ENCODE measurements at places on chromosomes 5 and 9. TPM values are rescaled to one million over a fixed set of nuclear protein-coding genes. Genes with fewer than 3 reads are reported as not detected.

- no peaks in the 10 kb centered on the region for H3K36me3 ChIP-seq
- H3K27me3 ChIP-seq: no peaks in the 10 kb centered on the region
- H3K27ac ChIP-seq: no peak overlapping the region
- H3K4me3 ChIP-seq: no peak overlapping the region
- DNase-seq: no peak
Observed at GRCh38 chr9:106885451-106885850, 22.5 kb downstream of the ZNF462 start.

DNA sequence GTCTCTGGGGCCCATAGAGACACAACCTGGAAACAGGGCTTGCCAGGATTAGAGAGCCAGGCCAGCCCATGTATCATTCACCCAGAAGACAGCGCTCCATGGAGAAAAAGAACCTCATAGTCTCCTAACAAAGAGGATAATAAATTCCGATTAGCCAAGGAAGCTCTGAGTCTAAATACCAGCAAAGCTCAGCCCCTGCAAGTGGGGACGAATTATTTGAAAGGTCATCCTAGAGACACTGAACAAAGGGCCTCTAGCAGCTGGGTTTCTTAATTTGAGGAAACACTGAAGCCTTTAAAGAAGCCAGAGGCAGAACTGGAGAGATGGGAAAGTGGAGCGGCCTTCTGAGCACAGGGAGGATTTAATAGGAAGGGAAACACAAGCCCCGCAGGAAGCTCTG lies 287.1 kb upstream of the ZNF462 start:
- no peak overlapping the region for H3K4me3 ChIP-seq
- no peaks in the 10 kb centered on the region for H3K4me1 ChIP-seq
- no peaks in the 10 kb centered on the region for H3K27me3 ChIP-seq

DNA sequence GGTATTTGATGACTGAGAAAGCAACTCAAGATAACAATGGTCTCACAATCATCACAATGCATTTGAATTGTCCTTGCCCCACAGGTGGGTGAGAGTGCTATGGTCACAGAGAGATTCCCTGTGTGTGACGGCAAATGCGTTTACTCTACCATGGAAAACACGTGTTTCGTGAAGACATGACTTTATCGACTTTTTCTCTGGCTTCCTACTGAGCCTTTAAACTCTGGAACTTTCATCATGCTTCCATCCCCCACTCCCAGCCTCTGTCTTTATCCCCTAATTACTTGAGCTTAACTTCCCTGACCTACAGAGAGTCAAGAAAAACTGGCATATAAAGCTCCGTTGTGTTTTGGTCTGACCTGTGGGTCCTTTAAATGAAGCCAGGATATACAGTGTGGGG lies 414.1 kb upstream of the CLINT1 start:
- H3K27ac ChIP-seq: no peak overlapping the region
- no peak for DNase-seq
- H3K4me3 ChIP-seq: no peak overlapping the region
- H3K27me3 ChIP-seq: 0 out of 2 replicates have a peak, but pooled peaks cover 2% of the 10 kb centered on the region
- H3K36me3 ChIP-seq: no peaks in the 10 kb centered on the region

SRA1 gene
- 115 TPM for polyA plus RNA-seq

- H3K4me3 ChIP-seq: no peak overlapping the region
- DNase-seq: no peak
- no peak overlapping the region for H3K27ac ChIP-seq
- peaks cover 39% of the 10 kb centered on the region for H3K36me3 ChIP-seq
- peaks cover 5% of the 10 kb centered on the region for H3K4me1 ChIP-seq
- H3K27me3 ChIP-seq: no peaks in the 10 kb centered on the region
Observed at GRCh38 chr5:639253-639530, 27.1 kb downstream of the CEP72 start.

GRCh38 chr5:157997991-157998504 lies 139.1 kb upstream of the CLINT1 start:
- H3K27ac ChIP-seq: no peak overlapping the region
- DNase-seq: no peak
- no peaks in the 10 kb centered on the region for H3K36me3 ChIP-seq

DNA sequence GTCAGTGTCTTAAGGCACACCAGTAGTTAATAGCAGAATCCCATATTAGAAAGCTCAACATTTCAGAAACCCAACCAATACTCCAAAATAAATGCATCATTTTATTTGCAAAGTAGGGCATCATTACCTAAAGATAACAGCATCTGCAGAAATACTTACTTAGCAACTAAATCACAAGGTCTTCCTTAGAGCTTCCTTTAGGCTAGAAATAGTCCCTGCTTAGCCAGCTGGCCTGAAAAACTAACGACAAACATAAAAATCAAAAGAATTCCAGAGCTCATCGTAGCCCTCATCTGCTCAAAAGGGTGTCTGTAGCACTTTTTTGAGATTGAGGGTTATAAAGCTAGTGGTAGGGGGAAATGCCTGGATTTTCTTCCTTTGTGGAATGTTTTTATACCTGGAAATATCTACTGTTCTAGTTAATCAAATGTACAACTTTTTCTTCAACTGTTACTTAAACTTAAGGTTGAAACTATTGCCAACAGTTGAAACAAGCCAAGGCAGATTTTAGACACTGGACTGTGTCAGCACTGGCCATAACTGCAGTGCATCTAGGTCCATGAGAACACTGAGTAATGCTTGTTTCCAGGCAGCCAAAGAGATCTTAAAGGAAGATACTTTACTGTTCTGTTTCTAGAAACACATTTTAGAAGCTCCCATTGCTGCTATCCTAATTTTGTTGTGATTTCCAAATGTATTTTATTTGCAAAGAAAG lies 129.4 kb upstream of the RASA1 start:
- no peaks in the 10 kb centered on the region for H3K4me1 ChIP-seq
- no peak overlapping the region for H3K4me3 ChIP-seq
- no peak for DNase-seq
- no peaks in the 10 kb centered on the region for H3K27me3 ChIP-seq
- H3K27ac ChIP-seq: no peak overlapping the region

LVRN gene
- not detected for polyA plus RNA-seq

DDX41 gene
- polyA plus RNA-seq: 101 TPM

DNA sequence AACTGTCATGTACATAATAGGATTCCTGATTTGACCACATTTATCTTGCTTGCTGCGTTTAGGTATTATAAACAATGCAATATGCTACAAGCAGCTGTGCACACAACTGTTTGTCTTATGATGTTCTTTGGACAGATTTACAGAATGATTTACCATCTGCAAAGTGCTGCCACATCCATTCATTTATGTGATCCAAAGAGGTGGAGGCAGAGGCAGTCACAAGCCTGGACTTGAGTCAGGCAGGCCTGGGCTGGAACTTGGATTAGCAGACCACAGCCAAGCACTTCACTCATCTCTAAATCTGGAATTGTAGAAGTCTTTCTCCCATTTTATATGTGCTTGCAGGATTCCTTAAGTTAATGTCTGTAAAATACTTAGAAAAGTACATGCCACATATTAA lies 149.0 kb downstream of the INSYN2B start:
- H3K4me1 ChIP-seq: peaks cover 11% of the 10 kb centered on the region
- no peak overlapping the region for H3K4me3 ChIP-seq
- H3K27ac ChIP-seq: no peak overlapping the region
- DNase-seq: no peak
- H3K27me3 ChIP-seq: no peaks in the 10 kb centered on the region

SPOCK1 gene
- polyA plus RNA-seq: 0.29 TPM

- no peak overlapping the region for H3K27ac ChIP-seq
- no peak overlapping the region for H3K4me3 ChIP-seq
- H3K27me3 ChIP-seq: no peaks in the 10 kb centered on the region
- no peak for DNase-seq
Observed at GRCh38 chr9:6899274-6899673, 141.5 kb downstream of the KDM4C start.

DNA sequence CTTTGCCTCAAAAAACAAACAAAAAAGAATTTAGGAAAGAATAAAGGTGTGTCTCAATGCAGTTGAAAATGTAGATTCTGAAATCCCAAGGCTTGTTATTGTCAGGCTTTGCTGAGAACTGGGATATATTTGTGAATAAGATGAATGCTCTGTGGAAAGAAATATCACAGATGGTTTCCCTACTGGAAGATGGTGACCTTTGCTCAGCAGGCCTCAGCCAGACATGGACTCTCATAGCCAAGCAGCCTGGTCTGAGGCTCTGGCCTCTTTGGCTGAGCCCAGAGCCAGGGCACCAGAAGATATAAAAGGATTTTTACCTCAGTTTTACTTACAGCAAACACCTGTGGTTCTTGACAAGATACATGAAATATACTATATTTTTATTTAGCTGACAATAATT lies 37.1 kb downstream of the AGXT2 start:
- DNase-seq: no peak
- no peaks in the 10 kb centered on the region for H3K4me1 ChIP-seq
- no peaks in the 10 kb centered on the region for H3K27me3 ChIP-seq
- H3K27ac ChIP-seq: no peak overlapping the region

DNA sequence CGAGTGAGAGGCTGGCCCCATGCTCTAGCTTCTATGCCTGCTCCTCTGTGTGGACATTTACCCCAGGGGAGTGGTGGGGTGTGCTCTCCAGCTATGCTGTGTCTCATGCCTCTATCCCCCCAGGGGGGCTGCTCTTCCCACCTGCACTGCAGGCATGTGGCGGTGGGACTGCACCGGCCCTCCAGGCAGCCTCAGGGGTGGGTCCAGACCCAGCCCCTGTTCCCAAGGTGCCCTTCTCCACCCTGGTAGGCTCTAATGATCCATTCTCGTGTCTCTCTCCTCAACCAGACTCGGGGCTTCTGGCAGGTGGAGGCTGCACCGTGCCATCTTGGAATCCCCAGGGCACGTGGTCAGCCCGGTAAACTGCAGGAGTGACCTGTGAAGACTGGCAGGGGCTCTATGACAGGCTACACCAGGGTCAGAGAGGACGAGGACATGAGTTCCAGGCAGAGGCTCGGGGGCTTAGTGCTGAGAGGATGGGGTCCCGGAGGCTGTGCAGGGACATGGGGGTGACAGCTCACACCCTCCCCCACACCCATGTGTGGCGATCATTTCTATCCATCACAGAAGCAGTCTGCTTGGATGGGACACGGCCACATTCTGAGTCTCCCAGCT lies 22.7 kb upstream of the COL5A1 start:
- H3K27me3 ChIP-seq: peaks cover 2% of the 10 kb centered on the region
- H3K4me3 ChIP-seq: no peak overlapping the region
- no peak for DNase-seq
- no peaks in the 10 kb centered on the region for H3K4me1 ChIP-seq

DNA sequence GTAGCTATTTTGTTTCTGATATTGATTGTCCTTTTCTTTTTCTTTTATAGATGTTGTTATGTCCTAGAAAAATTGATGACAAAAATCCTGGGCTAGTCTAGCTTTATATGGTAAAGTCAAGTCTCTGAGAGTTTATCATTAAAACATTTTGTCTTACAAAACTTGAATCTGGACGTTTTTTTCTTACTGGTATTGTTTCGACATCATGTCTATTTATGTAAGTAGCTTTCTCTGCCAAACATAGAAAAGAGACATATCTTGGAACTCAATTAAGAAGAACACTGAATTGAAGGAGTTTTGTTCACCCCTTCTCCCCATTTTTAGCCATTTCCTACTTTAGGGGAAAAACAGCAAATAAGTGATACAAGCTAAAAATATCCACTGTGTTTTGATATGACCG lies 151.5 kb downstream of the ISOC1 start:
- H3K4me1 ChIP-seq: no peaks in the 10 kb centered on the region
- H3K27me3 ChIP-seq: no peaks in the 10 kb centered on the region
- H3K4me3 ChIP-seq: no peak overlapping the region

- no peaks in the 10 kb centered on the region for H3K4me1 ChIP-seq
- no peak overlapping the region for H3K27ac ChIP-seq
- H3K36me3 ChIP-seq: no peaks in the 10 kb centered on the region
- no peak overlapping the region for H3K4me3 ChIP-seq
- H3K27me3 ChIP-seq: no peaks in the 10 kb centered on the region
- DNase-seq: no peak
Observed at GRCh38 chr5:165981671-165982070, 2309.8 kb upstream of the WWC1 start.

PDLIM4 gene
- polyA plus RNA-seq: 0.39 TPM

DNA sequence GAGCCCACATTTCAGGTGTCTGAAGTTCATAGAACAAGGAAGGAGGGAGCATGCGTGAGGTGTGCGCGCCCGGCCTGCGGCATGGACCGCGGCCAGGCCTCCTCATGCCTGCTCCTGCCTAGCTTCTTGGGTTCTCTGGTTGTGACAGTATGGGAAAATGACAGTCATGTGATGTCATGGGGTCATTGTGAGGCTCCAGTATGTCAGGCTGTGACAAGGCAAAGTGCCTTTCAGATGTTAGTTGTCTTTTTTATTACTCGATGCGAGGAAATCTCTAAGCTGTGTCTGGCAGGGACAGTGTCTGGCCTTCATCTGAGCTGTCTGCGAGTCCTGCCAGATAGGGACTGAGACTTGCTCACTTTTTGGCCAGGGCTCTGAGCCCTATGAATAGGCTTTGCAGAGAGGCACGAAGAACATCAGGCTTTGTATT lies 13.3 kb downstream of the UCK1 start:
- H3K4me3 ChIP-seq: no peak overlapping the region
- no peaks in the 10 kb centered on the region for H3K4me1 ChIP-seq
- H3K27ac ChIP-seq: no peak overlapping the region
- H3K27me3 ChIP-seq: no peaks in the 10 kb centered on the region
- peaks cover 15% of the 10 kb centered on the region for H3K36me3 ChIP-seq

DNA sequence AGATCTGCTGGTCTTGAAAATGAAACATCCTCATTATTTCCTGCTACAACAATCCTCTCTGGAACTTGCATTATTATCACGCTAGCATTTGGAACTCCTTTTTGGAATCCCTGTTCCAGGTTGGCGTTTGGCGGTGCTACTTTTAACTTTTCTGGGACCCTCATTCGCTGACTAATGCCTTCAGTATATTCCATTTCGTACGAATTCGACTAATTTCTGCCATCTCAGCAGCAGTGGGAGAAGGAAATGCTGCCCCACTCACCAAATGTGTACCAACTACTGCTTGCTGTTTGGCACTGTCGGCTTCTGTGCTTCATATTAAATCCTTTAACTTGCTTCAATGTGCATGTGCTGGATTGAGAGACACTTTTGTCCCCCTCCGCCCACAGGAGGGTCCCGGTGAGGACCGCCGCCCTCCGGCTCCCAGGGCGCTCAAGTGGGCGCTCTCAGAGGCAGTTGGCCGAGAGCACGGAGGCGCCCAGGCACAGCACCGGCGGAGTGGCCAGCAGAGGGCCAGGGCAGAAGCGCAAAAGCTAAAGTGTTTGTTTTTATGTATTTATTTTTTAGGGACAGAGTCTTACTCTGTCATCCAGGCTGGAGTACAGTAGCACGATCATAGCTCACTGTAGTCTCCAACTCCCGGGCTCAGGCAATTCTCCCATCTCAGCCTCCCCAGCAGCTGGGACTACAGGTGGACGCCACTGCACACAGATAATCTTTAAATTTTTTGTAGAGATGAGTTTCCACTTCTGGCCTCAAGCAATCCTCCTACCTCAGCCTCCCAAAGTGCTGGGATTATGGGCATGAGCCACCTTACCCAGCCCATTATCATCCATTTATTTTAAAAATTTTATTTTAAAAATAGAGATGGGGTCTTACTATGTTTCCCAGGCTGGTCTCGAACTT lies 11.9 kb downstream of the PDE6A start:
- no peak for DNase-seq
- no peaks in the 10 kb centered on the region for H3K27me3 ChIP-seq
- no peak overlapping the region for H3K4me3 ChIP-seq
